Fibroblast of skin of left quadriceps (primary cell): ENCODE measurements at places on chromosomes 6 and 20.

DNA sequence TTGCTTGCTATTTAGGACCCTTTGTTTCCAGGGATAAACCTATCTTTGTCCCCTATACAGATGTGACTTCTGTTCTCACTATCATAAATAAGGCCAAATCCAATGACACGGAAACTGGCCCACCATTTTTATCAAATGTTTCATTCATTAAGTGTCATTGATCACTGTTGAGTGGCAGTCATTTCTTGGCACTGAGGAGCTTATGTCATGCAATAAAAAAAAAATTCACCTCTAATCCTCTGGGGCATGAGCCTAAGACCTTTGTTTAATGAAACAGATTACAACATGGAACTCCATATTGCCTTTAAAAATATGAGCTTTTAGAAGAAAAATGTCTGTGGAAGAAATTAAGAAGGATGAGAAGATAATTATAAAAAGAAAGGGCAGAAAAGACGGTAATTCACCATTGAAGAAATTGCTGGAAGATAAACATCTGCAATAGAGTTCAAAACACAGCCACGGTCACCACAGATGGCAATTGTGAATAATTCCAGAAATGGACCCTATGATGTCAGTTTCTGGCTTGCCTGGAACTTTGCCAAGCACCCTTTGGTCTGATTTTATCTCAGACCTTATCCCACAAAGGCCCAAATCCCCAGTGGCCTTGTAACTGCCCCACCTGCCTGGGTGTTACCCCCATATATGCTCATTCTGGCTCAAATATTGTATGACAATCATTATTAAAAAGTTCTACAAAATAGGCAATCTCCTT, 91.1 kb downstream of the DST start:
- no peak for DNase-seq

- no peak for DNase-seq
These were observed 129.7 kb upstream of the UFL1 start for GRCh38 chr6:96391776-96392360.

- DNase-seq, result no peak
These were observed 24.6 kb downstream of the DSTN start for GRCh38 chr20:17594443-17594842.

- DNase-seq, result no peak
These were observed 6.5 kb downstream of the RBM38 start for GRCh38 chr20:57397693-57398108.

GRCh38 chr20:45343532-45344167, 4.6 kb downstream of the SDC4 start:
- DNase-seq, result no peak

GRCh38 chr20:41716436-41716835, 98.3 kb upstream of the CHD6 start:
- no peak for DNase-seq

GRCh38 chr6:111823831-111824607, 49.2 kb downstream of the FYN start:
- DNase-seq, result no peak

DNA sequence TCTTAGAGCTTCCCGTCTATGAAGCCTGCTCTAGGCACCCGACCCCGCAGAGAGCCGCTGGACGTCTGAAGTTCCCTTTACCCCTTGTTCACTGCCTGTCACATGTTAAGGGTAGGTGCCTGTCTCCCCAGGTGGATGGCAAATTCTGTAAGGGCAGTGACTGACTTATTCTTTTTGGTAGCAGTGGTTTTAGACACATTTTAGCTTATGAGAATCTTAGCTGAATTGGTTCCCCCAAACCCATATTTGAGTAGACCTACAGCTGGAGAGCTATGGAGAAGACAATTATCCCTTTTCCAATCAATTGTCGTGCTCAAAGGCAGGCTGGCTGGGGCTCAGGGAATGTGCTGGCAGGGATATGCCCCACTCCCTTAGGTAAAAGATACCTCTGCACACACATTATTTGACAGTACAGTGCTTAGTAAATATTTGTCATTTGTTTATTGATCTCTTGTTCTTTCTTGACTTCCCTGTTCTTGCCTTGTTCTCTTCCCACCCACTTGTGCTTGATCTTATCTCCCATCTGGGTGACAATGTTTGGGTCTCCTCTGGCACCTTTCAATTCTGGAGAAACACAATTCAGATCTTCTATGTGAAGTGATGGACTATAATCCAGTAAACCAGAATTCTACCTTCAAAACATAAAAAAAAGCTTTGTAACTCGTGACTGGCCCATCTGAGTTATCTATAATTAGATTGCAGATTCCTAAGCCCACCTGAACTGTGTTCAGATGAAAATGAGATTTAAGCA, 114.3 kb upstream of the SLC2A12 start:
- DNase-seq, result no peak

- no peak for DNase-seq
These were observed 253.4 kb downstream of the TAF4 start for GRCh38 chr20:61812121-61812844.

- no peak for DNase-seq
These were observed 962.1 kb downstream of the GRIK2 start for GRCh38 chr6:102355578-102355977.
